NCI-H1048 (cell line): ENCODE measurements at places on chromosomes 2 and 18.

DNA sequence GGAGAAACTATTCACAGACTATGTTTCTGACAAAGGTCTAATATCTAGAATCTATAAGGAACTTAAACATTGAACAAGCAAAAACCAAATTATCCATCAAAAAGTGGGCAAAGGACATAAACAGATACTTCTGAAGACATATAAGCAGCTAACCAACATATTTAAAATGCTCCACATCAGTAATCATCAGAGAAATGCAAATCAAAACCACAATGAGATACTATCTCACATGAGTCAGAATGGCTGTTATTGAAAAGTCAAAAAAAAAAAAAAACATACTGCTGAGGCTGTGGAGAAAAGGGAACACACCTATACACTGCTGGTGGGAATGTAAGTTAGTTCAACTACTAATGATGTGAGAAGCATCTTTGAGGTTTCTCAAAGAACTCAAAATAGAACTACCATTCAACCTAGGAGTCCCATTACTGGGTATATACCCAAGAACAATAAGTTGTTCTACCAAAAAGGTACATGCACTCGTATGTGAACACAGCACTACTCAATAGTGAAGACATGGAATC, 220.4 kb upstream of the TFPI start:
- DNase-seq, result no peak

GRCh38 chr2:72849138-72849462, 23.3 kb upstream of the EXOC6B start:
- DNase-seq, result no peak

DNA sequence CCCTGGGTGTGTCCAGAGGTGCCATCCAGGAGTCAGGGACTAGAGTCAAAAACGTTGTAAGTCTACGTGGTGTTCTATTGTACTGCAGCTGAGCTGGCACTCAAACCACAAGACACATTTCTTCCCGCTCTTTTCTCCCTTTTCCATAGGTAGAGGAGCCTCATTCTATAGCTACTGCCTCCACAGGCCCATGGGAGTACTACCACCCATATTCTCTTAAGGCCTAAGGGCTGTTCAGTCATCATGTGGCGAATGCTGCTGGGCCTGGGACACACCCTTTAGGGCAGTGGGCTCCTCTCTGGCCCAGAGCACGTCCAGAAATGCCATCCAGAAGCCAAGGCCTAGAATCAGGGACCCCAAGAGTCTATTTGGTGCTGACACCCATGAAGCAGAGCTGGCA, 1271.7 kb downstream of the CNTNAP5 start:
- DNase-seq, result no peak

DNA sequence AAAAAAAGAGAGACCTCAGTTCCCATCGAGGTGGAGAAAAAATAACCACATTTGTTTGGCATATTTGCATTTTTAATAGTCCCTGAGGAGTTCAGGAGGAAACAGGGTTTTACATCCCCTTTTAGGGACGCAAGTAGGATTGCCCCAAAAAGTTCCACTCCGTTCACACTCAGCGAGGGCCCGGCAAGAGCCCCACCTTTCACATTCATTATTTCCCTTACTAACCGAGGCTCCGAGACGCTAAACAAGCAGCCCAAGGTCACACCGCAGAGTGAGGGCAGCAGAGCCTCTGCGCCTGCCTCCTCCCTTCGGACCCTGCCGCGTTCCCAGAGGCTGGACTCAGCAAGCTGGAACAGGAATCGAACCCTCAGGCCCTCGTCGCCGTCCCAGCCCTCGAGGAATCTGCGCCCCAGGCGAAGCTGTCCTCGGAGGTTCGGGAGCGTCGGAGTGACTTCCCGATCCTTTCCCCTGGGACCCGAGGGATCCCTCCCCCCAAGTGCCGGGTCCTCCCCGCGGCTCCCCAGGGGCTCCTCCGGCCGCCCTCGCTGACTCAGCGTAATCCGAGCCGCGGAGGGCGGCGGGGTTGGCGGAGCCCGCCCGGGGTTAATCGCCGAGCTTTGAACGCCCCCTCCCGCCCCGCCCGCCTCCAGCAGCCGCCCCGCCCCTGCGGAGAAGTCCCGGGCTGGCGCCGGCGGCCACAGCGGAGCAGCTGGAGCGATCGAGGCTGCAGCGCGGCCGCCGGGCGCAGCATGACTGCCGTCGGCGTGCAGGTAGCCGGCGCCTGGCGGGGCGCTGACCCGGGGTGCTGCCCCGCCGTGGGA, at the start of gene TMEM37:
TMEM37 (plus strand) TSS at position 700 of the 821 bp plus-strand sequence; CDS start at position 750, 50 bp downstream.
- DNase-seq, result peak; percentile 12

DNA sequence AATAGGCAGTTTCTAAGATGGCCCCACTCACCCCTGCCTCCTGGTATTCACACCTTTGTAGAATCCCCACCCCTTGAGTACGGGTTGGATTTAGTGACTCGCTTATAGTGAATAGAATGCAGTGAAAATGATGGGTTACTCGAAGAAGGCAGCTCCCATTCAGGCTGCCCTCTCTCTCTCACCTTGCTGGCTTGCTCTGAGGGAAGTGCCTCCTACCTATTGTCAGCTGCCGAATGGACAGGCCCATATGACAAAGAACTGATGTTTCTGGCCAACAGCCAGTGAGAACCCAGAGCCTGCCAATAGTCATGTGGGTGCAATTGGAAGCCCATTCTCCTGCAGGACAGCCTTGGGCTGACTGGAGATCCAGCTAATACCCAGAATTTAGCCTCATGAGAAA, 22.1 kb upstream of the RNF103 start:
- DNase-seq, result no peak

- no peak for DNase-seq
Measured at GRCh38 chr18:62784338-62784965, 69.1 kb downstream of the PHLPP1 start.

DNA sequence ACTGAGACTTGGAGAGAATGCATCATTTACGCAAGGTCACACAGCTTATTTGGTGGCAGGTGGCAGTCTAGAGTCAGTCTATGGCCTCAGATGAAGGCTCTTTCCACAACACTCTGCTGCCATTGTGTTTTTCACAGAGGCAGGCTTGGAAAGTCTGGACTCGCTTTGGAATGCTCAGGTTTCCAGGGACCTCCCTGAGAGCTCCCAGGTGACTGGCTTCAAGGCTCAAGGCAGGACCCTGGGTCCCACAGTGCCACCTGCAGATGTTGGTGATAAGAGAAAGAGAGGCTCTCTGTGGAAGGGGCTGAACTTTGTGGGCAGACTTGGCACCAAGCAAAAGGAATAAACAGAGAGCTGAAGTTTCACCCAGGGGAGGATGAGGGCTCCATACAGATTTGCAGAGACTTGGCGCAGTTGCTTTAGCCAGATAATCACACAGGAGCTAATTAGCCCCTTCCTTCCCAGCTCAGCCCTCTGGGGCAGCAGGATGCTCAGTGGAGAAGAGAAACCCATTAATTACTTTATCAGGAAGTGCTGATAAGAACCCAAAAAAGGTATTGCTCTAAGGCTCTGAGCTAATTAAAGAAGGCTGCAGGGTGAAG, 103.5 kb downstream of the LBH start:
- no peak for DNase-seq
